ENCODE measurements at places on chromosomes 13 and 19.

GRCh38 chr19:49932731-49933131 is 3.4 kb upstream of the NUP62 start:
- DNase-seq: no peak

DNA sequence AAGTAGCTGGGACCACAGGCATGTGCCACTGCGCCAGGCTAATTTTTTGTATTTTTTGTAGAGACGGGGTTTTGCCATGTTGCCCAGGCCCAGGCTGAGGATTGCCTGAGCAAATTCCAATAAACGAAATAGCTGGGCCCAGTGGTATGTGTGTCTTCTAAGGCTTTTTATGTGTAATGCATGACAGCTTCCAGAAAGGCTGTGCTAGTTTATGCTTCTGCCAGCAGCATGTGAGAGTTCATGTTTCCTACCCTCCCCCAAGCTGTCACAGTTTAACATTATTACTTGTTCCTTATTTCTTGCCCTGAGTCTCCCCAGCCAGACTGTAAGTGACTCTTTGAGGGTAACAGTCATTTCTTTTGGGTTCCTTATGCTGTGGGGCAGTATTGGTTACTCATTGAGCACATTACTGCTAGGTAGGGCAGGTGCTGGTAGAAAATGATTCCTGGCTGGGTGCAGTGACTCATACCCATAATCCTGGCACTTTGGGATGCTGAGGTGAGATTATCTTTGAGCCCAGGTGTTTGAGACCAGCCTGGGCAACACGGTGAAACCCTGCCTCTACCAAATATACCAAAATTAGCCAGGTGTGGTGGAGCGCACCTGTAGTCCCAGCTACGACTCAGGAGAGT is 13.6 kb downstream of the GPATCH1 start:
- DNase-seq: no peak

DNA sequence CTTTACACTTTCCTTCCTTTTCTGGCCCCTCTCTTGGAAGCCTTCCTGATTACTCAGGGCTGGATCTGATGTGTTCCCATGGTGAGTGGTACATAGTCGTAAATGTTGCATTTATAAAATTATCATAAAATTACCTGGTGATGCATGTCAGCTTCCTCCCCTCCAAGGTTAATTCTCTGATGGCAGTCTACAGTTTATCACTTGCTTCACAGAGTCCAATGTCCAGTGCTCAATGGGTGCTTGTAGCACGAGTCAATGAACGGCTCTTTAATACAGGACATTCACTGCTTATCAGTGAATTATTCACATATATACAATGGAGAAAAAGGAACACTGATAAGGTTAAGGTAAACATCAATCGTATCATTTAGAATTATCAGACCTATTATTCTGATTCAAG is 27.0 kb upstream of the OXGR1 start:
- DNase-seq: no peak

- peak; percentile 32 for DNase-seq
These were observed 43.2 kb downstream of the ZNF571 start for GRCh38 chr19:37551129-37551993.

DNA sequence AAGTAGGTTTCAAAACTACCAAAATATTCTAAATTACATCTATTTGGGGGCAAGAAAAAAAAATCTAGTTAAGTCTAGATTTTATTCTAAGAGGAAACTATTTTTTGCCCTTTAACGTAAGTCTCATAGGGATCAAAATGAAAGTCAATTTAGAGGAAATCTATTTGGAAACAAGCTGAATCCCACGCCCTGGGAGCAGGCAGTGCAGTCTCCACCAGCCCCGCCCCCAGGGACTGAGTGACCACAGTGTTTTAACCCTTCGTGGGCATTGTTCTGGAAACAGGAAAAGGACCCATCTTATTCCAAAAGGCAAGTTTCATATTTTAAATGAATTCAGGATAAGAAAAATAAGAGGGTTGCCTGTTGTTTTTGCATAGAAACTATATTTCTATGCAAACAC is 209.7 kb downstream of the SPRY2 start:
- DNase-seq: no peak

DNA sequence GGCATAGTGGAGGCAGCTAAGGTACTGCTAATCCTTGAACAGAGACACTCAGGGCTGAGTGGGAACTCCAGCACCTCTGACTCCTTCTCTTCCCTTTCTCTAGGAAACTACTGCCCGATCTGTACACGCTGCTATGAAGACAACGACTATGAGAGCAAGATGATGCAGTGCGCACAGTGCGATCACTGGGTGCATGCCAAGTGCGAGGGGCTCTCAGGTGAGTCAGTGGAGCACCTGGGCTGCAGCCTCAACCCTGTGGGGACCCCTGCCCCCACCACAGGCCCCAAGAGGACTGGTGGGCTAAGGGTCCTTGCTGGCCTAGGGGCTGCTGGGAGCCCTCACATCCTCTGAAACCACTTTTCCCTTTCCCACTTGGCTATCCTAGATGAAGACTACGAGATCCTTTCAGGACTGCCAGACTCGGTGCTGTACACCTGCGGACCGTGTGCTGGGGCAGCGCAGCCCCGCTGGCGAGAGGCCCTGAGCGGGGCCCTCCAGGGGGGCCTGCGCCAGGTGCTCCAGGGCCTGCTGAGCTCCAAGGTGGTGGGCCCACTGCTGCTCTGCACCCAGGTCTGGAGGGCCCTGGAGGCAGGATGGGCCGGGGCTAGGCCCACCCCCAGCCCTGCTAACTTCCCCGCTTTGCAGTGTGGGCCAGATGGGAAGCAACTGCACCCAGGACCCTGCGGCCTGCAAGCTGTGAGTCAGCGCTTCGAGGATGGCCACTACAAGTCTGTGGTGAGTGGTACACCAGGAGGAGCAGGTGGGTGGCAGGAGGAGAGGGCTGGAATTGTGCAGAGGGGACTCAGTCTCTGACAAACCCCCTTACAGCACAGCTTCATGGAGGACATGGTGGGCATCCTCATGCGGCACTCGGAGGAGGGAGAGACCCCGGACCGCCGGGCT is 9.5 kb downstream of the KMT2B start:
- no peak for DNase-seq

DNA sequence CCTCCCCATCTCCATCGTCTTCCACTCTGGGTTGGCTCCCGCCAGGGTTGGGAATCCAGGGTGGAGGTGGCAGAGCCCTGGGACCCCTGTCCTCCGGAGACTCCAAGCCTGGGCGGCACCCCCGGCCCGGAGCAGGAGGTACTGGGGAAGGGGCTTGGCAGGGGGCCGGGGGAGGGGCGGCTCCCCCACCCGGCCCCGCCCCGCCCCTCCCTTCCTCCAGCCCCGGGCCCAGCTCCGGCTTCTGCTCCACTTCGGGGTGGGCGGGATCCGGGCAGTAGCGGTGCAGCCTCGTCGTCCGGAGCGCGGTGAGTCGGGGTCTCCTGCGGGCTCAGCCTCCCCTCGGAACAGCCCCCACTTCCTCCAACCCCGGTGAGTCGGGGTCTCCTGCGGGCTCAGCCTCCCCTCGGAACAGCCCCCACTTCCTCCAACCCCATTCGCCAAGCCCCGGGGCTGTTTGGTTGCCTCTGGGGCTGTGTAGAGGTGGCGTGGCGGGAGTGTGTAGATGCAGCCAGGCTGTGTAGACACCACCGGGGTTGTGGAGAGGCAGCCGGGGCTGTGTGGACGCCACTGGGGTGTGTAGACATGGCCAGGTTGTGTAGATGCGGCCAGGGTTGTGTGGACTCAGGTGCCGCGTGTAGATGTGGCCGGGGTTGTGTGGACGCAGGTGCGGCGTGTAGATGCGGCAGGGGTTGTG is at the start of gene TMPRSS9:
TSS of gene TMPRSS9 (plus strand) at position 274 of the 694 bp plus-strand sequence. CDS start 29,521 bp downstream, outside the sequence.
- no peak for DNase-seq

DNA sequence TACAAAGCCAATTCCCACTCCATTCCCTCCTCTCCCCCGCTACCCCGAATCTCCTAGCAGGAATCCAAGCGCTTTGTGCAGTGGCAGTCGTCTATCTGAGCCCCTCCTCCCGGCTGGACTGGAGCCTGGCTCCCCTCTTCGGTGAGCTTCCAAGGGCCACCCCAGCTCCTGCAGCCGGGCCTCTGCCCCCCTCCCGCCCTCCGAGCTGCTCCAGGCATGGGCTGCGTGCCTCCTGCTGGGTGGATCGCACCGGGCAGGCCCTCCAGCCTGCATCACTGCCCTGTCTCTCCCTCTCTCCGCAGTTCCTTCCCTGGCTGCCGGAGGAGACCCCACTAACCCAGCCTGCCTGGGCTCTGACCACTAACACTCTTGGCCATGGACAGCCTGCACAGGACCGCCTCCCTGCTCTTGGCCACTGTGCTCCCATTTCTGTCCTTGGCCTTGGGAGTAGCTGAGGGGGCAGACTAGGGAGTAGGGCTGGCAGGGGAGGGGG is 12.9 kb upstream of the LENG8 start:
- no peak for DNase-seq

Measured in stimulated activated CD4-positive, alpha-beta T cell treated with anti-CD3 and anti-CD28 coated beads, Interleukin-4, amount 100 ng/mL, for 4 hours (primary cell).